ENCODE measurements at places on chromosomes 5 and 9. TPM values are rescaled to one million over a fixed set of nuclear protein-coding genes. Genes with fewer than 3 reads are reported as not detected.

- no peak overlapping the region for H3K4me3 ChIP-seq
- H3K27me3 ChIP-seq = peaks cover 7% of the 10 kb centered on the region
- H3K27ac ChIP-seq = no peak overlapping the region
- peaks cover 7% of the 10 kb centered on the region for H3K4me1 ChIP-seq
- no peaks in the 10 kb centered on the region for H3K36me3 ChIP-seq
- no peak for DNase-seq
Observed at GRCh38 chr5:38803246-38803645, 42.6 kb upstream of the OSMR start.

DNA sequence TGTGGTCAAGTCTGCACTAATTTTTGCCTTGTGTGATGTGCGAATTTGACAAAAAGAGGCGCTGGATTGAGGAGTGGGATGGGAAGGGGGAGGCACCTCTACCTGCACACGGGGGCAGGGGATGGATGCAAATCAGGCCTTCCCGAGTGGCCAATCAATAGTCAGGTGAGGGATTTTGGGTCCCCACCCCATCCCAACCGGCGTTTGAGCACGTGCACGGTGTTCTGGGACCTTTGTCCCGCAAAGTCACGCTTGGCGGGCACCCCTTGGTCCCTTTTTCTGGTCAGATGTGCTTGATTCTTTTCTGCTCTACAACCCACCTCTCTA is 685 bp upstream of the ADAMTS19 start:
- H3K36me3 ChIP-seq = no peaks in the 10 kb centered on the region
- no peak overlapping the region for H3K27ac ChIP-seq
- H3K4me3 ChIP-seq = no peak overlapping the region
- H3K4me1 ChIP-seq = peaks cover 5% of the 10 kb centered on the region
- no peak for DNase-seq

Gene S100Z
- 0.99 TPM for total RNA-seq

DNA sequence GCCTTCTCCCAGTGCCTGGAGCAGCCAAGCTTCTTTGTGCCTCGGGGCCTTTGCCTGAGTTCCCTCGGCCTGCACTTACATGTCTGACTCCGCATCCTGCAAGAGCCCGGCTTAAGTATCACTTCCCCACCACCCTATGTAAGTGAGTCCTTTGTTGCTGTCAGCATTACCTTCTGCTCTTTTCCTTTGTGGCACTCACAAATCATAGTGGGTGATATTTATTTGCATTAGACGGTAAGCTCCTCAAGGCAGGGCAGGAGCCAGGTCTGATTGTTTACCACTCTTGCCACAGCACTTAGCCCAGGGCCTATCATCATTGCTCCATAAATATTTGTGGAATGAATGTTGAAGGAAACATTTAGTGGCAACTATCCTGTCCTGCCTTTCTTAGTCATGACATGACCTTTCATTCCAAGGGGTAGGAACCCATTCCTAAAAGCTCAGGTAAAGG is 4.8 kb downstream of the GM2A start:
- no peak for DNase-seq
- no peak overlapping the region for H3K4me3 ChIP-seq
- no peak overlapping the region for H3K27ac ChIP-seq
- H3K27me3 ChIP-seq = no peaks in the 10 kb centered on the region

Gene PCDHB10
- total RNA-seq = not detected

Gene SLC6A19
- total RNA-seq = not detected

GRCh38 chr9:69028754-69029153 is 6.8 kb upstream of the FXN start:
- H3K4me1 ChIP-seq = peaks cover 48% of the 10 kb centered on the region
- H3K27ac ChIP-seq = peak overlapping the region; percentile 37
- H3K4me3 ChIP-seq = no peak overlapping the region
- peak; percentile 63 for DNase-seq
- H3K36me3 ChIP-seq = peaks cover 9% of the 10 kb centered on the region
- no peaks in the 10 kb centered on the region for H3K27me3 ChIP-seq

DNA sequence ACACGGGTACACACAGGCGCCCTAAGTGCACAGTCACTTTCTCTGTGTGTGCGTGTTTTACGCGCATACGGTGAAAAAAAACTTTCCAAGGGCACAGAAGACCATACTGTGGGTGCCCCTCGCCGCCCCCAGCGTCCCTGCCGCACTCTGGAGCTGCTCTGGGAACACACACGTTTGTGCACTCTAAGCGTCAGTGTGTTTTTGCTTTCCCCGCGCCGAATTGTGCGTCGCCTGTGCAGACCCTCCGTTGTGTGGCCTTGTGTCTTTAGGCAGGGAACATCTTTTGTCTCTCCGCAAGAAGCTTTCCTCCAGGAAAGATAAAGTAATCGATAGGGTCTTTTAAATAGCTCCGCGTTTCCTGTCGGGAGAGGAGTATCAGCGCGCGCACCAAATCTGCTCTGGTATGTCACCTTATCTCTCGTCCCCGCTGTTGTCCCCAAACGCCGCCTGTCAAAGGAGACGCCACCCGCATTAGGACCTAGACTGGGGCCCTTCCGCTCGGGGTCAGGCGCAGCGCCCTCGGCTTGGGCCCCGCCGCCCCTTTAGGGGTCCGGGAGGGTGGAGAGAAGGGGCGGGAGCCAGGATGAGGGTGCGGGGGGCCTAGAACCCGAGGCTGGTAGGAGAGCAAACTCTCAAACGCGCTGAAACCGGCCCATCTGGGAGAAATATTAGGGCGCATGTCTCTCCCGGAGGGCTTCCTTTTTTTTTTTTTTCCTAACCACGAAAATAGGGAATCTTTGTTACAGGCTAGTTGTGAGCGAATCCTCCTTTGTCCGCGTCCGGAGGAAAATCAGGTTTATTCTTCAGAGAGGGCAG is 10.5 kb upstream of the NKX2-5 start:
- DNase-seq = no peak
- H3K36me3 ChIP-seq = no peaks in the 10 kb centered on the region
- H3K4me3 ChIP-seq = no peak overlapping the region
- no peak overlapping the region for H3K27ac ChIP-seq
- H3K27me3 ChIP-seq = peaks cover 86% of the 10 kb centered on the region

GRCh38 chr5:172920447-172920849 is 38.8 kb upstream of the RPL26L1 start:
- H3K4me1 ChIP-seq = no peaks in the 10 kb centered on the region
- peaks cover 16% of the 10 kb centered on the region for H3K36me3 ChIP-seq
- H3K27ac ChIP-seq = no peak overlapping the region
- no peak overlapping the region for H3K4me3 ChIP-seq
- H3K27me3 ChIP-seq = no peaks in the 10 kb centered on the region
- no peak for DNase-seq

DNA sequence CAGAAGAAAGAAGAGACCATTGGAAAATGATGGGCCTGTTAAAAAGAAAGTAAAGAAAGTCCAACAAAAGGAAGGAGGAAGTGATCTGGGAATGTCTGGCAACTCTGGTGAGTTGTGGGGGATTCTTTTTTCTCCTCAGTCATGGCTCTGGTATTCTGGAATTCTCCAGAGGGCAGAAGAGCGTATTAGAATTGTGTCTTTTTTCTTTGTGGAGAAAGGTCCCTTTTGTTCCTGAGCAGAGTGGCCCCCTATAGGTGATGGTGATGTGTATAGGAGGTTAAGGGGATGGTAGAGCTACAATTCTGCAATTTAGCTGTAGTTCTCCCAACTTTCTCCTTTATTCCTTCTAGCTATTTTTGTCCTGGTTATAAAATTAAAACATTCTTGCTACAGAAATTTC is 1.6 kb upstream of the DHFR start:
- H3K36me3 ChIP-seq = peaks cover 59% of the 10 kb centered on the region
- DNase-seq = no peak
- no peaks in the 10 kb centered on the region for H3K27me3 ChIP-seq
- peak overlapping the region; percentile 88 for H3K4me3 ChIP-seq
- H3K27ac ChIP-seq = peak overlapping the region; percentile 96

GRCh38 chr5:86570427-86571083 is 47.2 kb upstream of the COX7C start:
- H3K36me3 ChIP-seq = no peaks in the 10 kb centered on the region
- H3K4me3 ChIP-seq = no peak overlapping the region
- H3K27me3 ChIP-seq = no peaks in the 10 kb centered on the region
- no peak overlapping the region for H3K27ac ChIP-seq
- DNase-seq = no peak
- no peaks in the 10 kb centered on the region for H3K4me1 ChIP-seq

GRCh38 chr5:123610665-123611405 is 98.9 kb downstream of the CSNK1G3 start:
- H3K4me3 ChIP-seq = no peak overlapping the region
- peaks cover 25% of the 10 kb centered on the region for H3K36me3 ChIP-seq
- H3K4me1 ChIP-seq = peaks cover 15% of the 10 kb centered on the region

DNA sequence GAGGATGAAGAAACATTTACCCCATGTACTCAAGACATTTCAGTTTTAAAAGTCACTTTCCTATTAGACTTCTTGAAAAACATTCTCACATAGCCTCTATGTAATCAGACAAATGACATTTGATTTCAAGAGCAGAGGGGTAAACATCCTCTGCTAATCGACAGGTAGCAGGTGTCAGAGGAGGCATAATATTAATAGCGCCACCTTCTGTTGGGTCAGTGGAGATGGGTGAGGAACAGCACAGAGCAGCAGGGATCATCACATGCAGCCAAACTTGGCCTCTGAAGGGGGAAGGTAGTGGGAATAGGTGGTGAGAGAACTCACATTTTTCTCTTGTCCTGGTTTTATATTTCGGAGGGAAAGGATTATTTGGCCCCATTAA is 3.3 kb upstream of the LSM11 start:
- no peaks in the 10 kb centered on the region for H3K27me3 ChIP-seq
- H3K36me3 ChIP-seq = peaks cover 43% of the 10 kb centered on the region
- peaks cover 18% of the 10 kb centered on the region for H3K4me1 ChIP-seq
- no peak for DNase-seq

Gene PCDHGB6
- 0.34 TPM for total RNA-seq

Gene INSL4
- total RNA-seq = not detected

GRCh38 chr5:76166886-76167576 is 83.8 kb downstream of the SV2C start:
- peaks cover 11% of the 10 kb centered on the region for H3K27me3 ChIP-seq
- H3K36me3 ChIP-seq = no peaks in the 10 kb centered on the region
- H3K4me3 ChIP-seq = no peak overlapping the region
- H3K27ac ChIP-seq = no peak overlapping the region
- DNase-seq = no peak

Gene AMBP
- total RNA-seq = not detected

DNA sequence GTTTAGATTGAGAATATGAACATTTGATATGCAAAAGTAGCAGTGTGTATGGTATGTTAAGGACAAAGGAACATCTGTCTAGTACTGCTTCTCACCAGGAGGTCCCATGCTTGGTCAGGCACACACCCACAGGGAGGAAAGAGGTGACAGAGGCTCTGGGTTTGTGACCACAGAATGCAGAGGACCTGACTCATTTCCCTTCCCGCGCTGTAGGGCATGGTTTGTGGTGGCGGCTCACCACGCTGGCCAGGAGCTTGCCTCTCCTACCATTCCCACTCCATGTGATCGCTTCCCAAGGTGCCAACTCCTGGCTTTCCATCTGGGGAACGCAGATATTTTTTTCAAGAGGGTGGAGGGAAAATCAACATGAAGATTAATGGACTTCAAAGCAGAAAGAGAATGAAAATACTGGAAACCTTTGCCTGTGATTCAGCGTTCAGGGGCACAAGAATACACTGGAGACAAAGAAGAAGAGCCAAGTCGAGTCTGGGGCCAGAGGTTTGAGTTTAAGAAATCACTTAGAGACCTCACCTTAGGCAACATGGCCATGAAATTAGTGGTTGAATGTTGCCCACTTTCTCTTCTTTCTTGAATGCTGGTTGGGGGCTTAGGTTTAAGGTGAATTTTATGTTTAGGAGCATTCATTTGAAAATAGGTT is 477.8 kb downstream of the CCDC171 start:
- no peak overlapping the region for H3K27ac ChIP-seq
- peaks cover 9% of the 10 kb centered on the region for H3K4me1 ChIP-seq
- peak; percentile 10 for DNase-seq
- no peaks in the 10 kb centered on the region for H3K36me3 ChIP-seq
- peaks cover 14% of the 10 kb centered on the region for H3K27me3 ChIP-seq
- H3K4me3 ChIP-seq = no peak overlapping the region

GRCh38 chr5:1173485-1174070 is 27.8 kb upstream of the SLC6A19 start:
- peaks cover 2% of the 10 kb centered on the region for H3K4me1 ChIP-seq
- no peak overlapping the region for H3K4me3 ChIP-seq
- H3K27me3 ChIP-seq = peaks cover 2% of the 10 kb centered on the region
- no peak for DNase-seq

- DNase-seq = no peak
- no peak overlapping the region for H3K27ac ChIP-seq
- no peaks in the 10 kb centered on the region for H3K36me3 ChIP-seq
- peak overlapping the region; percentile 47 for H3K4me3 ChIP-seq
- H3K27me3 ChIP-seq = peaks cover 30% of the 10 kb centered on the region
- peaks cover 5% of the 10 kb centered on the region for H3K4me1 ChIP-seq
Observed at GRCh38 chr9:35675732-35676392, 2.1 kb downstream of the CA9 start.

Gene C5
- total RNA-seq = 0.82 TPM

DNA sequence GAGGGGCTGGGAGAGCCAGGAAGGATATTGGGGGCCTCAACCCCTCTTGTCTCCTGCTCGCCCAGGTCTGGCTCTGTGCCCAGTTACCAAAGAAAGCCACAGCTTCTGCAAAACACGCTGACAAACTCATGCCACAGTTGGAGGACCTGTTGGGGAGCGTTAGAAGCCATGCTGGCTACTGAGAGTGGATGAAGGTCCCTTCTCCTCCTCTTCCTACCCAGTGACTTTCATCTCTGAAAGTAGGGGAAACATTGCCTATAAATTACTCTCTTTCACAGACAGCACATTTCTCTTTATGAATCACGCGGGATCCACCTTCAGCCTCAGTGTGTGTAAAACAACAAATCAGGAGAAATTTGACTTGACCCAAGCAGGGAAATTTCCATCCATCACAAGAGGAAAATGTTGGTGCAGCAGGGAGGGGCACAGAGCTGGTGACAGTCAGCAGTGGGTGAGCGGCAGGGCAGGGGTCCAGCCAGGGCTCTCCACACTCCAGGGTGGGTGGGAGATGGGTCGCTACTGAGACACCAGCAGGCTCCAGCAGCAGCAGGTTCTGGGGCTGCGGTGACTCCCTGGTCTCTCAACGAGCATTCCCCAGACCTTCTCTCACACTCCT is 181.9 kb downstream of the FGF18 start:
- H3K27ac ChIP-seq = no peak overlapping the region
- no peak overlapping the region for H3K4me3 ChIP-seq
- peaks cover 11% of the 10 kb centered on the region for H3K27me3 ChIP-seq
- H3K36me3 ChIP-seq = no peaks in the 10 kb centered on the region
- DNase-seq = no peak

DNA sequence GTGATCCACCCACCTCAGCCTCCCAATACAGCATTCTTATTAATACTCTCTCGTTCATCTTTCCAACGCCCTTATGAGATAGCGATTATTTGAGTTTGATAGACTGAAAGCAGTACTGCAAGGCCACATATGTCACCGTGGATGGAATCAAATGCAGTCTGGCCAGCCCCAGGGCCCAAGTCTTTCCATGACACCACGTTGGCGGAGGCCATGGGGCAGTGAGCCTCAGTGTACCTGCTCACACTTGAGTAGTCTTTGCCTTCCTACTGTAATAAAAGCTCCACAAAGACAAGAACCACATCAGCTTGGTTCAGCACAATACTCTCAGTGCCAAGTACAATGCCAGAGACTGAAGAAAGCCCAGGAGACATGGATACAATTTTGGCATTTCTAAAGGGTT is 88.5 kb downstream of the TTLL11 start:
- peaks cover 2% of the 10 kb centered on the region for H3K27me3 ChIP-seq
- H3K27ac ChIP-seq = no peak overlapping the region
- H3K4me3 ChIP-seq = no peak overlapping the region
- H3K36me3 ChIP-seq = no peaks in the 10 kb centered on the region
- no peak for DNase-seq
- no peaks in the 10 kb centered on the region for H3K4me1 ChIP-seq

All from activated T-helper 2 cell treated with anti-CD3 and anti-CD28 coated beads, Interferon-gamma antibody, Interleukin-2, Interleukin-4, amounts not matched to agents 10 μg/mL and 5 μg/mL and 100 μg/mL, durations not matched to agents 14 hours and 24 hours and 36 hours (primary cell).